IPS DF 6.9 (cell line): ENCODE measurements at places on chromosomes 2 and 18.

DNA sequence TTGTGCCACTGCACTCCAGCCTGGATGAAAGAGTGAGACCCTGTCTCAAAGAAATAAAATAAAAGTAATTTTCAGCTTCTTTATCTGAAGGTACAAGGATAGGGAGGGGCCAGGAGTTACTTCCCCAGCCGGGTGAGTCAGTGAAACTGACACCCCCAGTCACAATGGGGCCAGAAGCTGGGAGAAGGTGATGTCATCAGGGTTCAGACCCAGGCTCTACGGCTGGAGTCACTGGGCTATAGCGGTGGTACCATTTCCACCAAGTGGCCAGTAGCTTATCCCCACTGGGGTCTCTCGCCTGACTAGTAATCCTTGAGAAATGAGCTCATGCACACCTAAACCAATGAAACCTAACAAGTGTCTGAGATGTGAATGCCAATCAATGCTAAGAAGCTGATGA is 107.9 kb downstream of the ALPK2 start:
- no peaks in the 10 kb centered on the region for H3K27me3 ChIP-seq
- H3K27ac ChIP-seq, result no peak overlapping the region
- H3K4me1 ChIP-seq, result no peaks in the 10 kb centered on the region
- H3K36me3 ChIP-seq, result no peaks in the 10 kb centered on the region
- no peak for DNase-seq

GRCh38 chr2:177211169-177211568 is 1.4 kb upstream of the HNRNPA3 start:
- no peaks in the 10 kb centered on the region for H3K4me1 ChIP-seq
- DNase-seq, result no peak
- H3K4me3 ChIP-seq, result no peak overlapping the region
- no peaks in the 10 kb centered on the region for H3K27me3 ChIP-seq
- H3K36me3 ChIP-seq, result peaks cover 3% of the 10 kb centered on the region; the same call in 1 of the 2 replicates

DNA sequence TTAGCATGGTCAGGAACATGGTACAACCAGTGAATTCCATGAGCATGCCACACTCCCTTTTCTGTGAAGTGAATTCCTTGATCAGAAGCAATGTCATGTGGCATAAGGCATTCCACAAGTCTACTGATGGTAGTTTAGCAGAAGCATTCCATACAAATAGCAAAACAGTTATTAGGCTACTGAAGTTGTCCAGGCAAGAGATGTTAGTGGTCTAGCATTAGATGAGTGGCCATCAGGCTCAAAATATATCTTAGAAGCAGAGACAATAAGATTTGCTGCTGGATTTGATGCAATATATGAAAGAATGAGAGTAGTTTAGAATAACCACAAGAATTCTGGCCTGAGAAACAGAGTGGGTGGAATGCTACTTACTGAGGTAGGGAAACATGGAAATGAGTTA is 355.3 kb upstream of the NRXN1 start:
- no peak overlapping the region for H3K27ac ChIP-seq
- no peak overlapping the region for H3K4me3 ChIP-seq
- H3K36me3 ChIP-seq, result no peaks in the 10 kb centered on the region
- DNase-seq, result no peak
- H3K4me1 ChIP-seq, result no peaks in the 10 kb centered on the region
- no peaks in the 10 kb centered on the region for H3K27me3 ChIP-seq

GRCh38 chr2:241561832-241562231 is 3.3 kb downstream of the BOK start:
- no peak for DNase-seq
- H3K4me1 ChIP-seq, result peaks cover 2% of the 10 kb centered on the region
- no peak overlapping the region for H3K4me3 ChIP-seq

DNA sequence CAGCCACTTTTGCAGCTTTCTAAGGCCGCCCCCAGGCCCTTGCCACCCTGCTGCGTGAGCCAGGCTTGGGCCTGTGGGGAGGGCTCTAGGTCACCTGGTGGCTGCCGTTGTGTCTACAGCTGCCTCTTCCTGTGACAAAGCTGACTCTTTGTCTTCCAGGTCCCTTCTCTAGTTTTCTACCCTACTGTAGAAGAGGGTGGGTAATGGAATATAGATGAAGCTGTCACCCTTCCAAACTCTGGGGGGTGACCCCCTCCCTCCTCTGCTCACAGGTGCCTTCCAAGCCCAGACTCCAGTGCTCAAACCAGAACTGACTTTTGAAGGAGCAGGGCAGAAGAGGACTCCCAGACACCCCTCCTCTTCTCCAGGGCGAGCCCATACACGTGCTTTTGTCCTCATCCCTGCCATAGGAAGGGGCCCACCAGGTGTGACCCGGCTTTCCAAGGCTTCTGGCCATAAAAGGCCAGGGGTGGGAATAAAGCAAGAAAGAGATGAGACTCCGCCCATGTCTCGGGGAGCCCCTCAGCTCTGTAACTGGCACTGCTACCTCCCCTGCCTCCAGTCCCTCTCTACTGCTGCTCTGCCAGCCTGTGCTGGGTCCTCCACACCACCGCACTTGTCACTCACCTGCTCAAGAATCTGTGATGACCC is 17.9 kb upstream of the SDC1 start:
- no peaks in the 10 kb centered on the region for H3K4me1 ChIP-seq
- H3K4me3 ChIP-seq, result no peak overlapping the region
- H3K27me3 ChIP-seq, result no peaks in the 10 kb centered on the region
- no peaks in the 10 kb centered on the region for H3K36me3 ChIP-seq
- no peak for DNase-seq

- no peaks in the 10 kb centered on the region for H3K27me3 ChIP-seq
- peaks cover 4% of the 10 kb centered on the region for H3K4me1 ChIP-seq
Observed at GRCh38 chr2:71003966-71004755, 9.5 kb upstream of the TEX261 start.
